Cortex of kidney (tissue), 1 donor: ENCODE measurements at places on chromosomes 12 and 14.

- DNase-seq: no peak
Measured at GRCh38 chr14:73239393-73240241, 2.3 kb downstream of the PAPLN start.

- no peak for DNase-seq
Measured at GRCh38 chr12:90423965-90424364, 531.0 kb downstream of the CCER1 start.

- no peak for DNase-seq
Measured at GRCh38 chr12:981961-982360, 9.1 kb upstream of the ERC1 start.

- no peak for DNase-seq
Measured at GRCh38 chr12:24743941-24744793, 204.7 kb downstream of the BCAT1 start.

GRCh38 chr12:20398686-20399085, 30.3 kb downstream of the PDE3A start:
- DNase-seq: no peak

GRCh38 chr14:59146484-59146883, 42.0 kb upstream of the DAAM1 start:
- no peak for DNase-seq

DNA sequence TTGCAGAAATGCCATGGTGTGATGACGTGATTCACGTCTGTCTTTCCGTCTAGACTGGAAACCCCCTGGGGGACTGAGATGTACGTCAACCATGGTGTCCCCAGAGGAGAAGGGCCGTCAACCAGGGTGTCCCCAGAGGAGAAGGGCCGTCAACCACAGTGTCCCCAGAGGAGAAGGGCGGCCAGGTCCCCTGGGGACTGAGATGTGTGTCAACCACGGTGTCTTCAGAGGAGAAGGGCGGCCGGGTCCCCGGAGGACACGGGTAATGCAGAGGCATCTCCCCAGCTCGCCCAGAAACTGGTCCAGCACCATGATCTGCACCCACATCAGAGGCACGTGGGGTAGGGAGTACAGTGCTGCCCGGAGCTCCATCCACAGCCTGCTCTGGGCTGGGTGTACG, 30.6 kb upstream of the GALNT9 start:
- no peak for DNase-seq

GRCh38 chr12:132049442-132049841, 94.7 kb downstream of the DDX51 start:
- no peak for DNase-seq

DNA sequence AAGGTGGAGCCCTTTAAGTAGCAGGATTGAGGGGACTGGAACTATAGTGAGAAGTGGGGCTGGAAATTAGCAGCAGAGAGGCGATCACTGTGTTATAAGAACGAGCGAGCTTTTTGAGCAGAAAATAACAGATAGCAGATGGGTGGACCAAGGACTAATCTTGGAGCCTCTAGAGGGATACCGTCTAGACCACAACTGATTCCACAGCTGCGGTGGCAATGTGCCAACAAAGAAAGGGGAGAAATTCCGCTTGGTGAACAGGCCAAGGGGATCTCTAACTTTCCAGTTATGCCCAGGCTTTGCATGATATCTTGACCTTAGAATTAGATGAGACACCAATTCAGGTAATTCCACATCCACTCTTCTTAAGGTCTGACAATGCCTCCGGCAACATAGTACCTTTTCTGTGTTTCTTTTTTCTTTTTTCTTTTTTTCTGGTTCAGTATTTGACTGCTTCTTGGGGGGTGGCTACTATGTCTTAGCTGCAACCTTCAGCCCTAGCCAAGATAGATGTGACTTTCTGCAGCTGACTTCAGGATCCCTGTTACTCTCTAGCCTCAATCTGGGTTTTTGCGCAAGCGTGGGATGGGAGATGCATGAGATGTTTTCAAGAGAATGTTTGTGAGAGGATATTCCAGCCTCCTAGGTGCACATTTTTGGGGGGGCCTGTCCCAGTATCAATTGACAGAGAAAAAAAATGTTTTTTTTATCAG, 143.4 kb upstream of the CPSF6 start:
- DNase-seq: no peak

DNA sequence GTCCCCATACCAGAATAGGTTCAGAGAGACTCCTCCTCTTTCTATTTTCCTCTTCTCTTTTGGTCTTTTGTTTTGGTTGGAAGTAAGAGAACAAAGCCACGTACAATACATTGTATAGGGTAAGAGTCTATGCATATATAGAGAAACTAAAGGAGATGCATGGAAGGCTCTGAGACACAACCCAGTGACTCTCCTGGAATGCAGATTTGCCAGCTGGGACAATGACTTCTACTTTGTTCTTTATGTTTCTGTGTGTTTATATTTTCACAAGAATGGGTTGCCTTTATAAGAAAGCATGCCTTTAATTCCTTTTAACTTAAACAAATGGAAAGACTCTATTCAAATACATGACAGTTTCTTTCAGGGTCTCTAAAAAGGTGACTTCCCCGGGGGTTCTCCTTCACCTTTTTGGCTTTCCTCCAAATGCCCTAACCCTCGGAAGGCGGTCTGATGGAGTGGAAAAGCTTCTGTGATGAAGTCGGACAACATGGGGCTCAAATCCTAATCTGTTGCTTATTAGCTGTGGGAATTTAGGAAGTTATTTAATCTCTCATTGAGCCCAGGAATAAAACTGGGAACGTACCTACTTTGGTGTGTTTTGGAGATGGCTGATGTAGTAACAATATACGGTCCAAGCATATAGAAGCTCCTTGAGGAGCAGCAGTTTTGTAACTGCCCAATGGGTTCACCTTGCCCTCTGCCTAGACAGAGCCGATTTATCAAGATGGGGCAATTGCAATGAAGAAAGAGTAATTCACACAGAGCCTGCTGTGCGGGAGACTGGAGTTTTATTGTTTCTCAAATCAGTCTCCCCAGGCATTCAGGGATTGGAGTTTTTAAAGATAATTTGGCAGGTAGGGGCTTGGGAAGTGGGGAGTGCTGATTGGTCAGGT, 9.1 kb upstream of the SERPINA1 start:
- no peak for DNase-seq

- no peak for DNase-seq
Measured at GRCh38 chr12:53829130-53829819, 77.5 kb upstream of the CISTR start.

DNA sequence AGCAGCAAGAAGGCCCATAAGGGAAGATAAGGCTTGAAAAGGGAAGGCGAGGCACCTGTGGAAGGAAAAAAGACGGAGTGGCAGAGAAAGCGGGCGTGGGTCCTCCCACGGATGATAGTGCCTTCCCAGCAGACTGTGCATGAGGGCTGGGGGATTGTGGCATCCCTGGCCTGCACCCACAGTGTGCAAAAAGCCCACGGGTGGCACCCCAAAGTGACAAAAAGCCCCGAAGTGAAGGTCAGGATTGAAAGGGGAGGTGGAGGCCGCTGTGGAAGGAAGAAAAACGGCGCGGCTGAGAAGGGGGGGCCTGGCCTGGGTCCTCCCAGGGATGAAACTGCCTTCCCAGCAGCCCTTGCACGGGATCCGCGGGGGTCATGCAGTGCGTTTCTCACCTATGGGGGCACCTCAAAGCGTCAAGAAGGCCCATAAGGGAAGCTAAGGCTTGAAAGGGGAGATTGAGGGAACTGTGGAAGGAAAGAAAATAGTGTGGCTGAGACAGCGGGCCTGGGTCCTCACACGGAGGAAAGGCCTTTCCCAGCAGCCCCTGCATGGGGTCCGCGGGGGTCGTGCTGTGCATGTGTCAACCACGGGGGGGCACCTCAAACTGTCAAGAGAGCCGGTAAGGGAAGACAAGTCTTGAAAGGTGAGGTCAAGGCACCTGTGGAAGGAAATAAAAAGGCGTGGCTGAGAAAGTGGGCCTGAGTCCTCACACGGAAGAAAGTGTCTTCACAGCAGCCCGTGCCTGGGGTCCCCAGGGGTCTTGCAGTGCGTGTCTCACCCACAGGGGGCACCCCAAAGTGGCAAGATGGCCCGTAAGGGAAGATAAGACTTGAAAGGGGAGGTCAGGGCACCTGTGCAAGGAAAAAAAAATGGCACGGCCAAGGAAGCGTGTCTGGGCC, 274.1 kb downstream of the ALG10 start:
- no peak for DNase-seq

DNA sequence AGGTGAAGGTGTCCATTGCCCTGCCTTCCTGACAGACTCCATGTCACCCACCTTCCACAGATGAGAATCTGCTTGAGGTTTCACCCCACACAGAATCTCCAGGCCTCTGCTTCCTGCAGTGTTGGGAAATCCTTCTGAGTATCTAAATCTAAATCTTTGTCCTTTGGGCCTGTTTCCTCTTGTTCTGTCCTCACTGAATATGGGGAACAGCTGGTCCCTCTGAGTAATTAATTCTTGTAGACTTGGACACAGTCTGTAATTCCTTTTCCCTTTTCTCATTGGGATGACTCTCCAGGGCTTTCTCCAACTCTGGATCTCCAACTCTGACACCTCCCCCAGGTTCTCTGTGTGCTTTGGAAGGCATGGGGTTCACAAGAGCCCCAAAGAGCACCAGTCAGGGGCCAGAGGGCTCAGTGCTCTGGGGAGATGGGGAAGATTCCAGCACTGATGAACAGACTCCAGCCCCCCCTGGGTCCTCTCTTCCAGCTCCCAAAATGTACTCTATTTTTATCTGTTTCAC, 2.3 kb upstream of the ACVRL1 start:
- DNase-seq: no peak

DNA sequence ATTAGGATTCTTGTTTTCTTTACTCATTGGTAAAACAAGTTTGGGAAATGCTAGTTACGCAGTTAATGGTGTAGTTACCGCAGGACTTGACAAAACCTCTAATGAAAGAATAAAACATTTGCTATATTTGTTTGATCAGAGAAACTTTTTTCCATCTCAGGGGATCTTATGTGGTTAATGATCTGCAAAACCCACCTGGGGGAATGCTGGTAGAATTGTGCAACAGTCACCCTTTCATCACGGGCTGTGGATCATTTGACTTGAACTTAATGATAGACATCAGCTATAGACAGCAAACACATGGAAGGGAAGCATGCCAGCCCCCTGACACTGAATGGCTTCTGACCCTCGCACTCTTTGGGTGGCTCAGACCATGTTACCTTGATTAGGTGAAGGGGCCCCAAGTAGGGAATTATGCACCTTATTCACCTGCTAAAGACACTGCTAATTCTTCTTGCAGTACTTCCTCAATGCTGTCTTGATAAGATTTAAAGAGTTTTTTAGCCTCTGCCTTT, 84.2 kb downstream of the PDE3A start:
- no peak for DNase-seq

DNA sequence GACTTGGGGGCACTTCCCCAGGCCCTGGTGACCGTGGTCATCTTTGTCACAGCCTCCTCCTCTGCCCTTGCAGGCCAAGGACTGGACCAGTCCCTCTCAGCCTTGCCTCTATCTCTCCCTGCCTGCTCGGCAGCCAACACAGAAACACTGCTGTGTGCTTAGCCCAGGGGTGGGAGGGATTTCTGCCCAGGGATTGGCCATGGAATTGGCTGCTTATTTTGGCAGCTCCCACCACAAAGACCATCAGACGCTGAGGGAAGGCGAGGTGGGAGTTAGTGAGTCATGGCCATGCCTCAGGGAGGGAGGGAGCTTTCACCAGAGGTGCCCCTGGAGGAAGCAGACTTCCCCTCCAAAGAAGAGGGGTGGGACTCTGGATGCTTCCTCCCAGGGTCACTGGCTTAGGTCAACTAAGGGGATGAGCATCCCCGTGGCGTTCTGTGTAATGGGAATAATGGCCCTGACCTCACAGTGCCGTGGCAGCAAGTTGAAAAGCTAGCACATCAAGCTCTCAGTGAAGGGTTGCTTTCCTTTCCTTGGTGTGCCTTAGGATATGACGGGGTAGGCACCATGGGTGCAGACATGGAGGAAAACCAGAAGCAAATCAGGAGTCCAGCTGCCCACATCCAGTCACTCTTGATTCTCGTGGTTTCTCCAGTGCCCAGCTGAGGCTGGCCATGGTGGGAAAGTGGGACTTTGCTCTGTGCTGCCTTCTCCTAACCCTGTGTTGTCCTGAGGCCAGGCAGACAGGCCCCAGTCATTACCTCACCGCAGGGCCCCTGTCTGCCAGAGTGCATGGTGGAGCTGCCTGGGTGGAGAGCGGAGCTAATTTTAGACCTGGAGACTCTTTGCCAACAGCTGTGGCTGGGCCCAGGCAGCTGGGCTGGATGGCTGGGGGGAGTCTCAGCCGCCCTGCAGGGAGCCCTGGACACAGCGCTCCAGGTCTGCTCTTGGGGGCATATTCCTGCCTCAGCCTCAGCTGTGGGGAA, 21.4 kb downstream of the B4GALNT3 start:
- no peak for DNase-seq

- no peak for DNase-seq
Measured at GRCh38 chr12:118842866-118843265, 138.5 kb upstream of the SRRM4 start.

GRCh38 chr14:39467889-39468524, 35.8 kb upstream of the FBXO33 start:
- no peak for DNase-seq

DNA sequence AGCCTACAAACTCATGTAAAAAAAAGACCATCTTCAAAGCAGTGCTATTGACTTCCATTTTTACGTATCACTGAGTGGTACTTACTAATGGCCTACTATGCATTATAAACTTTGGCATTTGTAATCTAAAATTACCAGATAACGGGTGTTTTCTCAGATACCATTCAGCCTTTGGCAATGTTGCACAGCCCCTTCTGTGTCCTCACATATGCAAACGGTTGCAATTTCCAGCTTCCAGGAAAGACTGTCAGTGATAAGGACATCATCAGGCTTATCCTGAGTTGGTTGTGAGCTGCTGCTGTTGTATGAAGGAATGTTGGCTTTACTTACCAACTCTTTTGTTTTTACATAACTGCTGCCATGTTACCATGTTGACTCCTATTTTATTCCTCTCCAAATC, 1.6 kb upstream of the SLC6A13 start:
- no peak for DNase-seq

DNA sequence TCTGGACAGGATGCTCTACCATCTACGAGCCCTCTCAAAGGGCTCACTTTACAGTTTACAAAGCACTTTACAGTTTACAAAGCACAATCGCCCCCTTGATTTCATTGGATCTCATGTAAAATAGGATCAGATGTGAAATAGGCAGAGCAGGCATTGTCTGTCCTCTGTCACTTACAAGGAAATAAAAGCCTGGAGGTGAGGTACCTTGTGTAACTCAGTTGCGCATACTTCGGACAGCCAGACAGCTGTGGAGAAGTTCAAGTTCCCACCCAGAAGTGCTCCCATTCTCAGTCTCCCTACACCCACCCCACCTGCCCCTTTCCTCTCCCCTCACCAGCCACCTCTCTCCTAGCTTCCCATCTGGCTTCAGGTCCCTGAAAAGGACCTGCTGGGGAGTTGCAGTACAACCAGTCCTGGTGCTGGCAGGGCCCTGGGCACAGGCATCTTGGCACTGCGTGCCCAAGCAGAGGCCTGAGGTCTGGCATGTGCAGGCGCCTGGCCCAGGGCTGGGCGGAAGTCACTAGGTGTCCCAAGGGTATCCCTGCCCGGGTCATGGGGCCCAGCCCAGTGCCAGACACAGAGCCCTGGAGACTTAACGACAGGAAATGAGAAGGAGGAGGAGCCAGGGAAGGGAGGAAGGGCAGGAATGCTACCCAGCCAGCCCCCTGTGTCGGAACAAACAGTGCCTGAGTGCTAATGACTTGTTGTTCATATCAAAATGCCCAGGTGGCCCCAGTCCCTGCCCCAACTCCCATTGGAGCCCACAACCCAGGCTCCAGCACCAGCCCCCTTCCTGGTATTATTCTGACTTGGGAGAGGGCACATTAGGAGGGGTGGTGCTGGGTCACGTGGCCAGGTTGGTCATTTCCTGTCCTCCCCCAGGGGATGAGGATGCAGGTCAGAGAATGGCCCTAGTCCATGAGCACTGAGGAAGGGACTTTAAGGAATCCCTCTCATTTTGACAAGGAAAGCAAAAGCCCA, 5.4 kb downstream of the RAPGEF3 start:
- DNase-seq: no peak

- DNase-seq: no peak
Measured at GRCh38 chr12:48296586-48297282, 54.0 kb downstream of the ZNF641 start.
